ENCODE measurements at places on chromosomes 5 and 9. TPM values are rescaled to one million over a fixed set of nuclear protein-coding genes. Genes with fewer than 3 reads are reported as not detected.

Gene SVEP1
- polyA plus RNA-seq: 0.42 TPM

Gene EQTN
- not detected for polyA plus RNA-seq

Gene TTC39B
- polyA plus RNA-seq: 2.8 TPM

Gene CHMP5
- 286 TPM for polyA plus RNA-seq

Gene SAXO1
- not detected for polyA plus RNA-seq

Gene ADGRV1
- polyA plus RNA-seq: 3.7 TPM

Gene FXN
- polyA plus RNA-seq: 7.3 TPM

Gene UGCG
- polyA plus RNA-seq: 93.6 TPM

Gene EFNA5
- 4.6 TPM for polyA plus RNA-seq

Gene LCN9
- 2.5 TPM for polyA plus RNA-seq

Gene PCDHB5
- polyA plus RNA-seq: 4.5 TPM

Gene RAB3C
- polyA plus RNA-seq: 94.3 TPM

Gene PBX3
- 398 TPM for polyA plus RNA-seq

Gene DEPDC1B
- 7.1 TPM for polyA plus RNA-seq

Gene KCNMB1
- polyA plus RNA-seq: not detected

Gene FOXD4L3
- not detected for polyA plus RNA-seq

Gene GDNF
- not detected for polyA plus RNA-seq

Data from neural cell (in vitro differentiated cells).